ENCODE measurements at places on chromosomes 7 and 10.

DNA sequence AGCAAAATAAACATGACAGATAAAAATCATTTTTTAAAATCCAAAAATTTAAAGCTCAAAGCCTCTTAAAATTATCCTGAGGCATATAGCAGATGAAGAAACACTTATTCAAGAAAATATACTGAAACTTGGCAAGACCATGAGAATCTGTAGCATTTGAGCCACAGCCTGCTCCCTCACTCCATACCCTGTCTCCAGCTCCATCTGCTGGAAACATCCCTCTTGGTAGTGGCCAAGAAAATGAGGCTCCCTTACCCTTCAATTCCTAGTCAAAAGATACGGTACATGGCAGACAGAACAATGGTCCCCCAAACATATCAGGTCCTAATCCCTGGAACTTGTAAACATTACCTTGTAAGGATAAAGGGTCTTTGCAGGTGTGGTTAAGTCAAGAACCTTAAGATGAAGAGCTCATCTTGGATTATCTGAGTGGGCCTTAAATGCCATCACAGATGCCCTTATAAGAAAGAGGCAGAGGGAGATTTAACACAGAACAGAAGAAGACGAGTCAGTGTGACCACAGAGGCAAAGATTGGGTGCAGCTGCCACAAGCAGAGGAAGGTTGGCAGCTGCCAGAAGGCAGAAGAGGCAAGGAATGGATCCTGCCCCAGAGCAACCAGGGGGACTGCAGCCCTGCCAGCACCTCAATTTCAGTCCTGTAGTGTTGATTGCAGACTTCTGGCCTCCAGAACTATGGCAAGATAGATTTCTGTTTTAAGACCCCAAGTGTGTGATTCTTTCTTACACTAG is 149.4 kb downstream of the ZNF248 start:
- no peak for DNase-seq

- peak; percentile 25 for DNase-seq
Observed at GRCh38 chr10:71312811-71313789, 6.0 kb upstream of the SLC29A3 start.

DNA sequence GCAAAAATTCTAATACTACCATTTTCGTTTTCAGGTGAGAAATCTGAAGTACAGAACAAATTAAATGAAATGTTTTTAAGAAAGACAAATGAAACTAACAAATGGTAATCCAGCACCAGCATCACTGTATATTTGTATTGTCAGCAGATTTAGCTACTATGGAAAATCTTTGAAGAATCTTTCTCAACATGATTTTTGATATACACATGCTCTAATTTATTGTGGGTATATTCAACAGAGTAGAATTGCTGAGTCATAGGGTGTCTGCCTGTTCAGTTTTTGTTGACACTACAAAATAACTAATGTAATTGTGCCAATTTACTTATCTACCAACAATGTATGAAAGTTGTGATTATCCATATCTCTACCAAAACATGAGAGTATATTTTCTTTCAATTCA is 437.6 kb downstream of the PCDH15 start:
- DNase-seq, result no peak

DNA sequence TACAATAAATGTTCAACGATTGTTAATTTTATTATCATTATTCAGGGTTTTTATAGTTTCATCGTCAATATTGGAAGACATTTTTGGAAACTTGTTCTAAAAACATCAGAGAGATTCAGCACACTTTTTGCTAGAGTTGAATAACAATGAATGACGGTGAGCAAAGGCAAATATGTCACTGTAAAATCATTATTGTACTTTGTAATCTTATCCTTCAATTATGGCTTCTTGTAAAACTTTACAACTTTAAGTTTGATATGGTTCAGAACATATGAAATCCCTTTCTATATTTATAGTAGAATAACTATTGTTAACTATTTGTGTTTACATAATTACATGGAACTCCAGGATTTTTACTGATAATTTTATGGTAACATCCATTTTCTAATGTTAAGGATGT is 167.8 kb upstream of the SEMA3A start:
- DNase-seq, result no peak

All from C1 segment of cervical spinal cord (tissue), 14 donors.